ENCODE measurements at places on chromosomes 11 and 22. TPM values are rescaled to one million over a fixed set of nuclear protein-coding genes. Genes with fewer than 3 reads are reported as not detected.

DNA sequence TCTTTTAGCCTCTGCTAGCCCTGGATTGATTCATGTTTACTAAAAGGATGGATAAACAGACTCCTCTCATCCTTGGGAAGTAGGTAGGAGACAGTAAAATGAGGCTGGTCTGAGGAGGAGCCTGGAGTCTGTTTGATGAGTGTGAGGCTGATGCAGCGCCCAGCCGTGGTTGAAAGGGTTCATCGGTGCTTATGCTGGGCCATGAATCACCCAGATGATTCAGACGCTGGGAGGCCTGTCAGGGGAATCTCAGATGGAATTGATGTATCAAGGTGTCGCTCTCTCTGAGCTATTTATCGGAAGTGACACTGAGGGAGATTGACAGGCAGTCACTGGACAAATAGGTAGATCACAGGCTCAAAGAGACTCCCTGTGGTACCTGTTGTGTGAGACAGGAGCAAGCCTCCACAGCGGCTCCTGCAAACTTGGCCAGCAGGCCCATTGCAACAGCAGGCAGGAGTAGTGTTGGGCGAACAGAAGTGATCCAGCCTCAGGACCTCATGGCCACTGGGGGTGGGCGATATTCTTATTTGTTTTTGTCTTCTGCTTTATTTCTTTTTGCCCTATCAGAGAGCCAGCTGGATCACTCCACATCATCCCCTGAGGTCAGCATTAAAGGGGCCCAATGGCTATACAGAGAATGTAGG, 109.9 kb upstream of the CADM1 start:
- DNase-seq = no peak

The RDX gene
- polyA plus RNA-seq = 143 TPM

DNA sequence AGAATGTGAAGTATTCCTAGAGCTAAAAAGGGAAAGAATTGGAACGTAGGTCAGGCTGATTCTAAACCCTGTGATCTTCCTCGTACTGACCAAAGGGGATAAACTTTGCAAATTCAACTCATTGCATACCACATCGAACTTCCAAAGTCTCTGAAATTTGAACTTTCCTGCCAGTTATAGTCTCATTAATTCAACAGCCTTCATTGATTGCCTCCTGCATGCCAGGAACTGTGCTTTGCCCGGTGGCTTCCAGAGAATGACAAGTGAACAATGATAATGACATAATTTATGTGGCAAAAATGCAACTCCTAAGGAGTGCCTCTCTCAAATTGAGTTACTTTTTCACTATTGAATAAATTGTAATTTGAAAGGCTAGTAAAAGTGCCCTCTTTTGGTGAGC, 107.7 kb upstream of the LDLRAD3 start:
- no peak for DNase-seq

The OSBPL5 gene
- polyA plus RNA-seq = 15.5 TPM

The OR51B2 gene
- polyA plus RNA-seq = not detected

The OR8D4 gene
- not detected for polyA plus RNA-seq

DNA sequence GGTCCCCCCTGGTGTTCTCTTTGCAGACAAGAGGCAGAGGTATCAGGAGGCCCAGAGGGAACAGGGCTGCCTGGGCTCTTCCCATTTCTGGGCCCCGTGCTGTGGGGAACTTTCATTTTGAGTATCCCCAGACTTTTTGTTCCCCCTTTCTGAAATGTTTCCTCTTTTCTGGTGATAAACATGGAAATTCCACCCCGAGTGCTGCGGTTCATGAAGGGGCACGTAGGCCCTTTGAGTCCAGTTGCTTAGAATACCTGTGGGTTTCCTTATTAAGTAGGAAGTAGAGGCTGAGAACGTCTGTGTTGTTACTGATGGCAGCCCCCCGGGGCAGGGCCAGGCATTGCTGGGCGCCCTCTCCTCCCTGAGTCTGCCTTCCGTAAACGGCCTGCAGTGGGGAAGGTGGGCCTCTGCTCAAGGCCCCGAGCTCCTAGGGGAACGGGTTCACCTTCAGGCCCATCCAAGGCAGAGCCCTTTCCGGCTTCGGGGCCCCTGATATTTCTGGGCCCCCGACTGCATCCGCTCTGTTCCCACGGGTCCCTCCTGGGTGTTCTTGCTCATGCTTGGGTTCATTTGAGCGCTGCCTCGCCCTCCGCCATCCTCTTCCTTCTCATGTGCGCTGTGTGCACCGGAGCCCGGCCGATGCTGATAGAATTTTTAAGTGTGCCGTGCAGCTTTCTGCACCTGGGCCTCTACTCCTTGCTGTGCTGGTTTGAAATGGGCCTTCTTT, 12.0 kb downstream of the TBC1D22A start:
- no peak for DNase-seq

DNA sequence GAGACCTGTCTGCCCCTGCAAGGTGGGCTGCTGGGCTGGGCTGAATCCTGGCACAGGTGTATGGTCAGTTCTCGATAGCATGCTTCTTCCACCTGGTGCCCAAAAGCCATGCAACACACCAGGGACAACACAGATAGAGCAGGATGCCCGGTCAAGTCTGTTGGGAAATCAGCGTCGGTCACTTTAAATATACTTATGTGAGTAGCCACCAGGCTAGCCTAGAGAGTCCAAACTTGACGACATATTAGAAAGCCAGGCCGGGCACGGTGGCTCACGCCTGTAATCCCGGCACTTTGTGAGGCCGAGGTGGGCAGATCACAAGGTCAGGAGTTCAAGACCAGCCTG, 8.9 kb downstream of the C1QTNF6 start:
- DNase-seq = no peak

The OR56A1 gene
- not detected for polyA plus RNA-seq

DNA sequence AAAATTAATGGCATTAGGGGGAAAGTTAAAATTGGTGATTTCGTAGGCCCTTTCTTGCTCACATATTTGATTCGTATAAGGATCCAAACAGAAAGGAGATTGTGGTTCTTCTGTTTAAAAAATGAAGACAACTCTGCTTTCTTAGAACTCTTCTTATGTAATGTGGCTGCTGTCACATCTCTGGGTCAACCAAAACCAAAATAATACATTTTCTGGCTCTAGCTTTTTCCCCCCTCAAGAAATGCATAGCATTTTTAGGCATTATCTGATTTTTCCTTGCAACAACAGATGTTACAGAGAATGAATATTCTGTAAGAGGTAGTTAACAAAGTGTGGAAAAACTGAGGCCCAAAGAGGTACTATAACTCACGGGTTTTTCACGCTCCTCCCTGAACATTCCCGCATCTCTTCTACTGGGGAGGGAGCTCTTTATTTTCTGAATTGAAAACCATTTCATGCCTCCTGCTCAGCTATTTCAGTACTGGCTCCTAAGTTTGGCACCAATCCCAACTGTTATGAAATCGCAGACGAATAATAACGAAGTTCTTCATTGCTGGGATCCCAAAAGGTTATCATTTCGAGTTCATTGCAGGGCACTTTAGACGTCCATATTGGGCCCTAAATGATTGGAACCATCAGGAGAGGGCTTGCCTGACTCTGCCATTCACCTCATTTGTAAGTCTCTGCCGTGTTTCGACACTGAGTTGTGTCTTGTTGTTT, 17.1 kb downstream of the GRAP2 start:
- DNase-seq = no peak

The APOC3 gene
- polyA plus RNA-seq = 5.2 TPM

GRCh38 chr11:35010654-35011053, 94.2 kb downstream of the PDHX start:
- DNase-seq = no peak

- no peak for DNase-seq
Observed at GRCh38 chr11:93116641-93117441, 81.0 kb downstream of the SLC36A4 start.
